ENCODE measurements at places on chromosomes 11 and 22.

- DNase-seq, result no peak
These were observed 459.5 kb upstream of the CNTN5 start for GRCh38 chr11:98561252-98561651.

GRCh38 chr22:20957683-20958431, 9.2 kb upstream of the AIFM3 start:
- DNase-seq, result peak; percentile 10

GRCh38 chr11:71542879-71543777, 5.1 kb upstream of the KRTAP5-9 start:
- DNase-seq, result no peak

DNA sequence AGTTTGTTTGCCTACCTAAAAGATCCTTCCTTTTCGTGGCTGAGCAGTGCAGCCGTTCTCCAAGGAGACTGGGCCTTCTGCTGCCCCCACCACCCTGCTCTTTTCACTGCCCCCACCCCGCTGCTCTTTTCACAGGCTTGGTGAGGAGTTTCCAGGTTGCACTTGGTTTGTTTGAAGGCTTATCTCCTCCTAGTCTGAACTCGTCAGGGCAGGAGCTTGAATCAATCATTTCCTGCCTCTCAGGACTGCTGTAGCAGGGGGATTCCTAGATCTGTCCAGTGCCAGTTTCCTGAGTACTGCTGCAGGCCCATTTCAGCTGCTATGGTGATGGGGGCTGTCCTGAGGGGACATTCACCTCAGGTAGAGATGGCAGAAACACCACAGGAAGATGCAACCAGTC, 10.0 kb downstream of the MED15 start:
- DNase-seq, result no peak

GRCh38 chr11:114243461-114244372, 52.5 kb upstream of the NNMT start:
- DNase-seq, result no peak

GRCh38 chr22:36405671-36406538, 18.1 kb upstream of the MYH9 start:
- DNase-seq, result no peak

DNA sequence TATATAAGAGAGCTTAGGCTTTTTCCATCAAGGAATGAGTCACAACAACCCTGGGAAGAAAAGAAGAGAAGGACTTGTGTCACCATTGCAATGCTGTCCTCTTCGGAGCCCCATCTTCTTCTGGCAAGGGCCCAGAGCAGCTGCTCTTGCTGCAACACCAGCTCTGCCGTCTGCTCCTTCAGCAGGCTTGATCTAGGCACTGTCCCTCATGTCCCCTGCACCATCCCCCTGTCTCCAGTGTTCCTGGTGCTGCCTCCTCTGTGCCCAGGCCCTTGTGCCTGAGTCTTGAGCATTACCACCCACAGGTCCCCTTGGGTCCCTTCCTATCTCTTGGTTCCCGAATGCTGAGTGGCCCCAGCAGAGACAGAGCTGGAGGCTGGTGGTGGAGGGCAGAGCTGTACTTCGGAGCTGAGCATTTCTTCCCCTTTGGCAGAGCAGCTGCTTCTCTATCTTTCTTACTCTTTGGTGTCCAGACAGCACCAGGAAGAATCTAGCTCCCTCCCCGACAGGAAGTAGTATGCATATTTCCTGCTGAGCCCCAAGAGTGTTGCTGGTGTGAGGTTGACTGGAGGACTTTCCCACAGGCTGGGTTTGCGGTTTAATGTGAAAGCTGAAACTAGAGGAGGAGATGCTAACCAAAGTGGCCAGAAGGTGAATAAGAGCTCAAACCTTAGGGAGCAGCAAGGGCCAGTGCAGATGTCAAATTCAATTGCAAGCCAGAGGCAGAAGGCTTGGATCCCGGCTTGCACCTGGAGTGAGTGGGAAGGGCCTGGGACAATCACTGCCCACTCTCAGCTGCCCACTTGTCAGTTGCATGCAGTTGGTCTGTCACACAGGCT, 27.8 kb downstream of the WEE1 start:
- peak; percentile 4 for DNase-seq

- DNase-seq, result no peak
These were observed 57.1 kb downstream of the ST14 start for GRCh38 chr11:130216591-130217132.

- DNase-seq, result no peak
These were observed 2.5 kb downstream of the PKP3 start for GRCh38 chr11:396511-396947.

DNA sequence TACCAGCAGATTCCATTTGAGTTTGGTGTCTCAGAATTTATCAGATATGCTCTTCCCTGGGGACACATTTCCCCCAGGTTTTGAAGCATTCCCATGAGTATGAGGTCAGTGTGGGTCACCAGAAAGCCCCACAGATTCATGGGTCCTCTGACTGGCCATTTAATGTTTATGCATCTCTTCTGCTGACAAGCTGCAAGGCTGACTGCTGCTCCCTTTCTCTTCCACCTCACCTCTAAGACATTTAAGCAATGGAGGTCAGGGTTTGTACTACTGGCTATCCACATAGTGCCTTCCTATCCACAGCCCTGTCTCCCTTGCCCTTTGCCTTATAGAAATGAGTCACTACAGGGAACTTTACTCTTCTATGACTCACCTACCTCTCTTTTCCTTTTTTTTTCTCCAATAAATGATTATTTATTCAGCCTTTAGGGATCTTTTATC, 106.0 kb upstream of the TIMP3 start:
- no peak for DNase-seq

- DNase-seq, result no peak
These were observed 29.8 kb upstream of the MSANTD2 start for GRCh38 chr11:124829986-124830385.

GRCh38 chr11:12188548-12189317, 78.3 kb downstream of the MICAL2 start:
- DNase-seq, result no peak

DNA sequence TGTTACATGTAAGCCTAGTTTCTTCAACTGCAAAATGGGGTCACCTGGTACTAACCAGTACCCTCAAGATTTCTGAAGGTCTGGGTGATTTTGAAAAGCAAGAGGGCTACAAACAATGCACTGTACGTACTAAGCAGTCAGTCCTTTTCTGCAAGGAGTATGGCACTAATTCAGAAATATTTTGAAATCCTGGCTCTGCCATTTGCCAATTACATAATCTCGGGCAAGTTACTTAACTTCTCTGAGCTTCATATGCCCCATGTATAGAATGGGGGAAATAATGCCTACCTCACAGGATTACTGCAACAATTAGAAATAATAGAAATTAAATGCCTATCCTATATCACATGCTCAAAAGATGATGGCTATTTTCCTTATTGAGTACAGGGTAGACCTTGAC, 60.7 kb upstream of the CCDC89 start:
- no peak for DNase-seq

- no peak for DNase-seq
These were observed 393.0 kb upstream of the KIRREL3 start for GRCh38 chr11:127393460-127393997.

DNA sequence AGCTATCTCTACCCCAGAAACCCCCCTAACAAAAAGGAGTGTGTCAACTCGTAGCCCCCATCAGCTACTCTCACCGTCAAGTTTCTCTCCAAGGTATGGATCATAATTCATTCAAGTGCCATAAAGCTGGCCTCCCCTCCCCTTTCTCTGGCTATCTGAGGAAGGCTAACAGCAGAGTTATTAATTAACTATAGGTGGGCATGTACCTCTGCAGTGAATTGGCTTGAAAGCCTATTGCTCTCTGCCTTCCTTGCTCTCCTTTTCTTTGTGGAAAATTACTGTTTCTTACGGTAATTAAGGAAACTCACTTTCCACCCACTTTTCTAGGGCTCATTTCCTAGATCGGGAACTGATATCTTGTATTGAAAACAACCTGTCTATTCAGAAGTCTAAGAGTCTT, 14.1 kb downstream of the POLA2 start:
- DNase-seq, result no peak

GRCh38 chr22:42438293-42438650, 6.1 kb upstream of the NFAM1 start:
- DNase-seq, result no peak

GRCh38 chr11:80980227-80980626, 1539.4 kb upstream of the TENM4 start:
- DNase-seq, result no peak

- no peak for DNase-seq
These were observed 15.7 kb downstream of the NUP50 start for GRCh38 chr22:45179276-45180049.
